ENCODE measurements at places on chromosomes 1 and 21.

DNA sequence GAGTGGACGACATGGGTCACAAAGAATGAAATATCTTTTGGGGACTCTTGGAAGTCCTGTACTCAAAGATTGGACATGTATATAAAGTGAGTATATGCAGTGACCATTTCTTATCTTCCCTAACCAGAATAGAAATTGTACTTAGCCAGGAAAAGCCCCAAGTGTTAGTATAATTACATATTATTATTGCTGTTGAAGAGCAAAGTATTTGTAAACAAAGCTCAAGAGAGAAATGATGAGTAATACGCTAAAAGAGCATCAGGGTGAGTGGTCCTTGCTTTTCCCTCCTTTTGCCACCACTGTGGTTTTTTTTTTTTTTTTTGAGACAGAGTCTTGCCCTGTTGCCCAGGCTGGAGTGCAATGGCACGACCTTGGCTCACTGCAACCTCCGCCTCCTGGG, 6.4 kb upstream of the CGN start:
- peak; percentile 34 for DNase-seq

DNA sequence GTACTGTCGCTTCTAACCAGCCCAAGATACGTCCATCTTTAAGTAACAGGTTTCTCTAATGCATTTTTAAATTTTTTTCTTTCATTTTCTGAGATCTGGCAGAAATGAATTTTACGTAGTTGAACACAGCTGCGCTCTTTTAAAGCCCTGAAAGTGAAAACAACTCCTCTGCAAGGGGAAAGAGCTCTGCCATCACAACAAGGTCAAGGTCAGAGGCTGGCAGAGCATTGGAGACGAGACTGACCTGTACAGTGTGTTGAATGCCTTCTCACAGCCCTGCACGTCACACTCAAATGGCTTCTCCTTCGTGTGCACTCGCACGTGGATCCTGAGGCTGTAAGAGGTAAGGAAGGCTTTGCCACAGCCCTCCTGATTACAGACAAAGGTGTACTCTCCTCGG, 19.7 kb downstream of the MTF1 start:
- DNase-seq, result no peak

- no peak for DNase-seq
These were observed 12.9 kb upstream of the NUF2 start for GRCh38 chr1:163308811-163309210.

- no peak for DNase-seq
These were observed 42.6 kb downstream of the PBX1 start for GRCh38 chr1:164601399-164602100.

DNA sequence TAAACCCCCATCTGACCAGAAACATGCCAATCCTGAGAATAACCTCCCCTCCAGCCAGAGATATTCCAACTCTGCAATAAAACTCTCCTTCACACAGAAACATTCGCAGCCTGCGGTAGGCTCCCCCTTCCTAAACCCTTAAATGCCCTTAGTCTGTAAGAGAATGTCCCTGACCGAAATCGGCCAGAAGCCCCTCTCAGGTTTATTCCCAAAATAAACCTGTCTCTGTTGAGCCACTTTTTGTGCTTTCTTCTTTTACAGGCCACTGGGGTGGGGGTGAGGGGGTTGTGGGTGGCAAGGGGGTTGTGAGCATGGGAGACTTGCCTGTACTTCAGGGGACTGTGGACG, 4.6 kb downstream of the PRXL2B start:
- DNase-seq, result no peak

DNA sequence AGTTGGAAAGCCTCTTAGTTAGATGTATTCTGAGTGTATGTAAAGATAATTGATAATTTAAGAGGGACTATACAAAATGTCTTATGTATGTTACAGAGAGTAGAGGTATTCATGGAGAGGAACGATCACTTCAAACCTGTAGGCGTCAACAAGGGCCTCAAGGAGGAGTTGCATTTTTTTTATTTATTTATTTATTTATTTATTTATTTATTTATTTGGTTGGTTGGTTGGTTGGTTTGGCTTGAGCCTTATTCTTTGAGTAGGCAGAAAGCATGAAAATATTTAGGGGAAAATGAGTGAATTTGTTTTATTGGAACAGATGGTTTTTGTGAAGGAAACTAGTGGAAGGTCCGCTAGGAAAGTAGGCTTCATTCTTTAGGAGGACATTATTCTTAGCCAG, 8.5 kb downstream of the ANGPTL1 start:
- no peak for DNase-seq

- no peak for DNase-seq
These were observed 394.4 kb downstream of the PTPRU start for GRCh38 chr1:29630756-29631155.

DNA sequence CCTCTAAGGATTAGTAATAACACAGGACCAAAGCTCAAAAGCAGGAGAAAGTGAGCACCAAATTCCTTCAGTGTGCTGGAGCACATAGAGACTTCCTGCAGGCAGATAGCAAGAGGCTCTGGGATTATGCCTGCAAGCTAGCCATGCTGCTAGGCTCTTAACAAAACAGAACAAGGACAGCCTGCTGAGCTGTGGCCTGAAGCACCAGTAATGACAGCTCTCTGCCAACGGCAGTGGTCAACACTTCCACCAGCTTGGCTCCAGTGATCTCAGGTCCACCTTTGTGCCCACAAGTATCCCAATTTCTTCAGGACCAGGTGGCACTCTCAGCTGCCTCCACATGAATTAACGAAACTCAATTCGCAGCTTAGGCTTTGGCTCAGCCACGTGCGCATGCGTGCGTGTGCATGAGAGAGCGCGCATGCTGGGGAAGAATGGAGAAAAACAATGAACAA, 64.2 kb downstream of the SLC45A1 start:
- DNase-seq, result peak; percentile 57

GRCh38 chr1:23198373-23198772, 18.9 kb downstream of the HTR1D start:
- DNase-seq, result no peak

GRCh38 chr1:172637522-172637921, 21.4 kb upstream of the FASLG start:
- DNase-seq, result no peak

GRCh38 chr1:65039066-65039465, 72.7 kb upstream of the JAK1 start:
- no peak for DNase-seq

GRCh38 chr1:208524376-208524775, 280.2 kb upstream of the PLXNA2 start:
- no peak for DNase-seq

DNA sequence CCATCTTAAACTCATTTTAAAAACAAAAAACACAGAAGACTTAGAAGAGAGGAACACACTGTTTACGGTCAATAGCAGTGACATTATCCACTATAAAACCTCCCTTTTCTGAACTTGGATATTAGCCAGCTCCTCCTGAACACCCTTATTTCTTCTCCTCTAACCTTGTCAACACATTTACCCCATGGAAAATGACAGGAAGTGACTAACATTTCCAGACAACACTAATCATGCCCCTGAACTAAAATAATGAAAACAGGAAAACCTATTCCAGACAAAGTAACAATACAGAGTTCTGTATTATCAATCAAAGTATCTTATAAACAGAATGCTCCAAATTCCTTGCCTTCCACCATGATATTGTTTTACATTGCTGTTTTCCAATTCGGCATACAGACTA, 45.3 kb downstream of the PALMD start:
- DNase-seq, result no peak

DNA sequence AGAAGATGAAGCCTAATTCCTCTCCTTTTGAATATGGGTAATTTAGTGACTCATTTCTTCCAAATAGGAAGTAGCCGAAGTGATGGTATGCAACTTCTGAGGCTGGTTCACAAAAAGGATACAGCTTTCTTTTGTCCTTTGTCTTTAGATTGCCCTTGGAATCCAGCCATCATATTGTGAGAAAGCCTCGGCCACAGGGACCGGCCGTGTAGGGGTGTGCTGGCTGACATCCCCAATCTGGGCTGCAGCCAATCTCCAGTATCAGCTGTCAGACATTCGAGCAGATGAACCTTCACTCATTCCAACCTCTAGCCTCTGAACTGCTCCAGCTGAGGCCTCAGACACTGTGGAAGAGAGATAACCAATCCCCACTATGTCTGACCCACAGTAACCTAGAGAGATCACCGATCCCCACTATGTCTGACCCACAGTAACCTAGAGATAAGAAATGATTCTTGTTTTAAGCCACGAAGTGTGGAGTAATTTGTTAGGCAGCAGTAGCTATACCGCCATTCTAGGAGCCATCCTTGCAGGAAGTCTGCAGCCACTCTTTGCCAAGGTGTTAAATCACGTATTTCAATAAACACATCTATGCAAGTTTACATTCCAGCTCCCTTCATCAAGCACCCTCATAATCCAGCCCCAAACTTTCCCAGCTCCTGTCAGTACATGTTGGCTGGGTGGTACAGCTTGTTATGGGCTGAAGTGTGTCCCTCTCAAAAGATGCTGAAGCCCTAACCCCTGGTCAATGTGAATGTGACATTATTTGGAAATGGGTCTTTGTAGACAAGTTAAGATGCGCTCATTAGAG, 2.9 kb upstream of the DIP2A start:
- no peak for DNase-seq

- DNase-seq, result peak; percentile 22
These were observed 85.7 kb downstream of the NENF start for GRCh38 chr1:212518188-212519054.

- DNase-seq, result no peak
These were observed 1.3 kb upstream of the KRTAP10-12 start for GRCh38 chr21:44695641-44696040.

DNA sequence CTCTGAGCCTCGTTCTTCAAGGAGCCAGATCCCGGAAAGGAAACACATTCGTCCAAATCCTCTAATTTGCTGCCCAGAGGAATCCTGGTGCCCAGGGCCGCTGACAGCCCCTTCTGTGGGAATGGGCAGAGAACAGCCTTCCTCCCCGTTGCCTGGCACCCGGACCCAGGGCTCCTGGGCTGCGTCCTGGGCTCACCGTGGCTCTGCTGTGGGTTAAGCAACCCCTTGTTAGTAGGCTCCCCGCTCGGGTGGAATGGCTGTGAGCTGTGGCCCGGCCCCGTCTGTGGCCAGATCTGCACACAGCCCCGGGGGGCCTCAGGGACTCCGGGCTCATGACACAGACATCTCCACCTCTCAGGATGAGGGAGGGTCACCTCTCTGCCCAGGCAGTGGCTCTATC, 122.9 kb upstream of the ARHGEF16 start:
- DNase-seq, result no peak

DNA sequence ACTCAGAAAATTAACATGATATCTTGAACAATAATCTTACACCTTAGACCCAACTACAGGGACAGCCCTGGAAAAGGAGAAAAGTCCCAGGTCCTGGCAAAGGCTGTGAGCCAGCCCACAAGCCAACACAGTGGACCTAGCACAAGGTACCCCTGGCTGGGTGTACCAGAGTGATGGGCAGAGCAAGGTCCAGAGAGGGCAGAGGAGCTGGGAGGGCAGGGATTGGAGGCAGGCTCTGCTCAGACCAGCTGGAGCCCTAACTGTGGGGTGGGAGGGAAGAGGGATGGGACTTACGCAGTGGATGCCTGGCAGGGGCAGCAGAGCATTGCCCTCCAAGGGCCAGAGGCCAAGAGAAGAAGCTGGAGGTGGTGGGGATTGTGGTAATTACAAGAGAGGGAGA, 101.6 kb downstream of the KCND3 start:
- DNase-seq, result no peak

GRCh38 chr1:151860504-151861187, 7.1 kb upstream of the THEM5 start:
- no peak for DNase-seq

GRCh38 chr1:4330805-4331766, 323.3 kb upstream of the AJAP1 start:
- DNase-seq, result no peak

DNA sequence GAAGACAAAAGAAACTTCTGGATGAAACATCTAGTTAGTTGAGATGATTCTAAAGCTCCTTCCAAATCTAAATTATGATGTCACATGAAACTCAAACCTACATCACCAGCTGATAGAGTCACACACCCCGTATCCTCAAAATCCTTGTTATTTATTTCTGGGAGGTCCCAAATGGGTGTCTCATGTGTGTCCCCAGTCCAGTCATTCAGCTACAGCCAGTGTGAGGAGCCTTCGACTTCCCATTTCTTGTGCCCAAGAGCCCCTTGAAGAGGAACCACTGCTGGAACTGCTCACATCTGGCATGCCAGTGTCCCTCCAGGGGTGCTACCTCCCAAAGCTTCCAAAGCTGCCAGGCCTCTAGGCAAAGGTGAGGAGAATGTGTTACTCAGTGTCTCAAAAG, 32.5 kb upstream of the KCNA3 start:
- DNase-seq, result no peak

- peak; percentile 52 for DNase-seq
These were observed 21.5 kb upstream of the LEFTY2 start for GRCh38 chr1:225962440-225962975.

- DNase-seq, result no peak
These were observed 140.4 kb downstream of the BRINP2 start for GRCh38 chr1:177311111-177311510.

DNA sequence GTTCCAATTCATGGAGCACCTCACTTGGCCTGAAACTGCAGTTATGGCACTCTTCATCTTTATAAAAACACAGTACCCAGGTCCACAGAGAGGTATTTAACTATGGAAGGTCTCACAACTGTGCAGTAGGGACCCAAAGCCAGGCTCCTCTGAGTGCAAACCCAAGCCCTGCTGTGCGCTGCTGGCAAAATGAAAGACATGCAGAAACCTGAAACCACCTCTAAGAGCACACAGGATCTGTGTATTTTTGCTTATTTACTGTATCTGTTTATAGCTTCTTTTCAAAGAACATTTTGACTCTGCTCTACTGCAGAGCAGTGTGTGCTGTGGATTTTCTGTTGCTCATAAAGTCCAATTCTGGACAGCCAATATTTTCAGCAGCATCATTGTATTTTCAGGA, 166.6 kb downstream of the DSCAM start:
- no peak for DNase-seq

- no peak for DNase-seq
These were observed 31.5 kb upstream of the DNASE2B start for GRCh38 chr1:84366786-84367185.

DNA sequence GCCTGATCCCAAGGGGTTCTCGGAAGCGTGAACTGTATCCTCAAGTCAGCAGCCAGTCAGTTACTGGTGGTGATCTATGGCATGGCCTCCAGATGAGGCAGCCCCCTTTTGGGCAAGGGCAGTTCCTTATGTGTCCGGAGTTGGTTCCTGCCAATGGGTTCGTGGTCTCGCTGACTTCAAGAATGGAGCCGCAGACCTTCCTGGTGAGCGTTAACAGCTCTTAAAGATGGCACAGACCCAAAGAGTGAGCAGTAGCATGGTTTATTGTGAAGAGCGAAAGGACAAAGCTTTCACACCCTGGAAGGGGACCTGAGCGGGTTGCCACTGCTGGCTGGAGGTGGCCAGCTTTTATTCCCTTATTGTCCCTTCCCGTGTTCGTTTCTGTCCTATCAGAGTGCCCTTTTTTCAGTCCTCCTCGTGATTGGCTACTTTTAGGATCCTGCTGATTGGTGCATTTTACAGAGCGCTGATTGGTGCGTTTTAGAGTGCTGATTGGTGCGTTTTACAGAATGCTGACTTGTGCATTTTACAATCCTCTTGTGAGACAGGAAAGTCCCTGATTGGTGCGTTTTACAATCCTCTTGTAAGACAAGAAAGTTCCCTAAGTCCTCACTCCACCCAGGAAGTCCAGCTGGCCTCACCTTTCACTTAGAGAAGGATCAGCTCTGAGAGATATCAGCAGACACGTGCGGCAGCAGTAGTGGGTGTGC, 8.9 kb upstream of the IL10RB start:
- DNase-seq, result no peak
